ENCODE measurements at places on chromosomes 5 and 9.

- peak; percentile 11 for DNase-seq
Measured at GRCh38 chr5:63401436-63402046, 560.7 kb downstream of the HTR1A start.

GRCh38 chr5:163677092-163677491 is 171.7 kb downstream of the MAT2B start:
- DNase-seq, result no peak

DNA sequence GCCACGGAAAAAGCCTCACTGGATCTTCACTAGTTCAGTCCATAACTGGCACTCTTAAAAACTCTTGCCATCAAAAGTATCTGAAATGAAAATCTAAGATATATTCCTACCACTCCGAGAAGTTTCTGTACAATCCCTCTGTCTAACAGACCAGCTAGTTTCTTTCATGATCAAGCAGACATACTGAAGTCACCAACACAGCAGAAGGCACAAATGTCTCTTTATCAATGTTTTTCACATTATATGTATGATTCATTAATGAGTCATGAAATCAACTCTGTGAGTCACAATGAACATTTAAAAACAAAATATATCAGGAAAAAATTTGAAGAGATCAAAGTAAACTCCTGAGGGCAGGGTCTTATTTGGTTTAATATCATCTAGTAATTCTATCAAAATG is 50.8 kb downstream of the F2R start:
- DNase-seq, result no peak

GRCh38 chr9:112043423-112043822 is 131.7 kb downstream of the SUSD1 start:
- no peak for DNase-seq

DNA sequence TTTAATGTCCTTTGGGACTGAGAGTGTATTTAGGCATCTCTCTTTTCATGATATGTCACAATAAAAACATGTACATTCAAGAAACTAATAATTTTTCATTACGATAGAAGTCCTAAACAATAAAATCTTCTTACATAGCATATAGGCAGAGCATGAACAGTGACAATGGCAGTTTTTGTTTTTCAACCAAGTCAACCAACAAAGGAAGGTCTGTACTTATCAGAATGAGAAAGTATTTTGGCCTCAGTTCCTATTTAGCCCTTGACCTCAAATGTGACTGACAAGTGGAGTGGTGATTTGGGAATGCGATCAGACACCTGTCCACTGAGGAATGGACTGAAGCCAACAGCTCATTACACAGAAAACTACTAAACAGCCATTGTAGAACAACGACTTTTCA is 219.5 kb downstream of the TMEM161B start:
- no peak for DNase-seq

DNA sequence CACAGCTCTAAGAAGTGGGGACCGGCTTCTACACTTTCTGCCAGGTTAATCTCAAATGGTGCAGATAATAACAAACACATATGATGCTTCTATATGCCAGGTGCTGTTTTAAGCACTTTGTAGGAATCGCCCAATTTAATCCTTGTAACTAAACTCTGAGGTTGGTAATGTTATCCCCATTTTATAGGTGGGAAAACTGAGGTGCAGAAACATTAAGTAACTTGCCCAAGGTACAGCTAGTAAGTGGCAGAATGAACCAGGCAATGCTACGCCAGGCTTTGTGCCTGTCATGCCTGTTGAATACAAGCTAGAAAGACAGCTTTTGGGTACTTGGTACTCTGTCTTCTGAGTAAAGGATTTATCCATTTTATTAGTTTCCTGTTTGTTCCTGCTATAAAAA is 19.7 kb downstream of the IQGAP2 start:
- no peak for DNase-seq

- DNase-seq, result no peak
Measured at GRCh38 chr9:81669041-81669651, 20.2 kb downstream of the TLE1 start.

- no peak for DNase-seq
Measured at GRCh38 chr5:32767948-32768467, 56.9 kb downstream of the NPR3 start.

DNA sequence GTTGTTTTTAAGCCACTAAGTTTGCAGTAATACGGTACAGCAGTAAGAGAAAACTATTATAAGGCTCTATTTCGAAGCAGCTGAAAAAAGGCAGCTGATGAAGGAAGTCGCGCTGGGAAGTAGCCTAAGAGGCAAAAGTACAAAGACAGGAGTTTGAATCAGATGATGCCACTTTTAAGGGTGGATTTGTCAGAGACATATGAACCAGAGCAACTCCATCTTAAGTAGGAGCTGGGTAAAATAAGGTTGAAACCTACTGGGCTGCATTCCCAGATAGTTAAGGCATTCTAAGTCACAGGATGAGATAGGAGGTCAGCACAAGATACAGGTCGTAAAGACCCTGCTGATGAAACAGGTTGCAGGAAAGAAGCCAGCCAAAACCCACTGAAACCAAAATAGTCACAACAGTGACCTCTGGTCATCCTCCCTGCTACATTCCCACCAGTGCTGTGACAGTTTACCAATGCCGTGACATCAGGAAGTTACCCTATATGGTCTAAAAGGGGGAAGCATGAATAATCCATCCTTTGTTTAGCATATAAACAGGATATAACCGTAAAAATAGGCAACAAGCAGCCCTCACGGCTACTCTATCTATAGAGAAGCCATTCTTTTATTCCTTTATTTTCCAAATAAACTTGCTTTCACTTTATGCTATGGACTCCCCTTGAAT is 91.8 kb upstream of the PRSS3 start:
- DNase-seq, result no peak

GRCh38 chr5:155285706-155286105 is 272.2 kb downstream of the KIF4B start:
- DNase-seq, result no peak

DNA sequence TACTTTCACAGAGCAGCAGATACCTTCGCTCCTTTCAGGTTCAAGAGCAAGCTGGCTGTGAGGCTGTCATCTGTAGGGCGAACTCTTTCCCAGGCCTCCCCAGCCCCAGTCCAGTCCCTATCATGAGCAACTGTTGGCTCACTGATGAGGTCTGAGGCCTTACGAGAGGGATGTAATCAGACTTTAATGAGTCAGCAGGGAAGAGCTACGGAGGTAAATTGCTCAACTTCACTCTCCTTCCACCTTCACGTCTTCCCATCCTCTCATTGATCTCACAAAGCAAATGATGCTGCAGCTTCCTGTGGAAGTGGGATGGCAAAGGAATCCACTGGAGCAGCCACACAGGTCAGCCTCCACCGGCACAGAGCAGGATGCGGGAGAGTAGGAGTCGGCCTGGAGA is 130.7 kb upstream of the TBCA start:
- DNase-seq, result no peak

DNA sequence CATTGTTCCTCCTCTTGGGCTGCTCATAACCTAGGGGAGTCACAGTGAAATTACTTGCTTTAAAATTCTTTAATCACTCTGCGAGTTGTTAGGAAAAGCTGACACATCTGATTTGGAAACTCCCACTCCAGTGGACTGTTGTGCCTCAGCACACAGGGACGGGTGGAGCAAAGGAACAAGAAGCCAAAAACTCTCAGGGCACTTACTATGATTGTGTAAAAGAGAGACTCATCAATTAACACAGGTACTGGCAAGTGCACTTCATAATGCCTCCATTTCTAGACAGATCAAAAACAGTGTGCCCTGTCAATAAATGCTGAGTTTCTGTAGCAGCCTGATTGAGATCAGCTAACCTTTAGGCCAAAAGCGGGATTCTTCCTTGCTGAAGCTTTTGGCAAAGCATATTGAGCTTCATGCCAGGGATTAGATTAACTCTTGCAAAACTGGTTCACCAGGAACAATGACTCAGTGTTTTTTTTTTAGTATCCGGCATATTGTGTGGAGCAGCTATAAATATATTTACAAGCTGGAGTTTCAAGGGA is 55.9 kb downstream of the TMC1 start:
- DNase-seq, result no peak

DNA sequence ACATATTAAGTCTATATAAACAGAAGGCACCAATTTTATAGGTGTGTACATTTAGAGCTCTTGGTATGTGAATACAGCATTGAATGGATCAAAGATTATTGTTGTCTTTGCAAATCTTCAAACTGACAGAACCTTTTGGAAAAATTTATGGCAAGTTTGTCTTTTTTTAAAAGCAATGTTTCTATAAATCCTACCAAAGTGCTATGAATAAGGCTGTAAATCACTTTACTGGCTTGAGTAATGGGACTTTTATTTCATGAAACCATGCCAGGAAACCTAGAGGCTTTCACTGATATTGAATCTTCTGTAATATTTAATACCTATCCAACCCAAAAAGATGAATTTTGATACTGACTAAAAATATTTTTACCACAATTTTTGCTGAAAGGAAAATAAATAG is 7.4 kb upstream of the DAPK1 start:
- DNase-seq, result no peak

DNA sequence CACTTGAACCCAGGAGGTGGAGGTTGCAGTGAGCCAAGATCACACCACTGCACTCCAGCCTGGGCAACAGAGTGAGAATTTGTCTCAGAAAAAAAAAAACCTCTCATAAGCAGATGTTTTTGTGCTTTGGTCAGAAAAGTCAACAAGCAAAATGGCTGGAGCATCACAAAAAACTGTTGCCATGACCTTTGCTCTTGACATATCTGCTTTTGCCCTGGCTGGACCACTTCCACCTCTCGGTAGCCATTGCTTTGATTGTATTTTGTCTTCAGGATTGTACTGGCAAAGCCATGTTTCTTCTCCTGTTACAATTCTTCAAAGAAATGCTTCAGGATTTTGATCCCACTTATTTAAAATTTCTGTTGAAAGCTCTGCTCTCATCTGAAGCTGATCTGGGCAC is 67.0 kb downstream of the MTMR12 start:
- DNase-seq, result no peak

- DNase-seq, result no peak
Measured at GRCh38 chr5:30039379-30039778, 1154.1 kb upstream of the CDH6 start.

DNA sequence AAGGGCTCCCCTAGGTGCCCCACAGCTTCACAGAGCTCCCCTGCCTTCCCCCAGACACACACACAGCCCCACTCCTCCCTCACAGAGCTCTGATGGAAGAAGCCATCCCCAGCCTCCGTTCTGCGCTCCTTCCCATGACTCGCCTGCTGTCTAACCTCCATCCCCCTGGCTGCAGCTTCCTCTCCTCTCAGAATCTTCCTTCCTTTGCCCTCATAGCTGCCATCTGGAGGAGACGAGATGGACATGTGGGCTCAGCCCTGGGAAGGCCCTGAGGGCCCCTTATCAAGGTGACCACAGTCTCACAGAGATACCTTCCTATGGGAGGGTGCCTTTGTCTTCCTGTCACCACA is 94.3 kb downstream of the PCDH1 start:
- no peak for DNase-seq

DNA sequence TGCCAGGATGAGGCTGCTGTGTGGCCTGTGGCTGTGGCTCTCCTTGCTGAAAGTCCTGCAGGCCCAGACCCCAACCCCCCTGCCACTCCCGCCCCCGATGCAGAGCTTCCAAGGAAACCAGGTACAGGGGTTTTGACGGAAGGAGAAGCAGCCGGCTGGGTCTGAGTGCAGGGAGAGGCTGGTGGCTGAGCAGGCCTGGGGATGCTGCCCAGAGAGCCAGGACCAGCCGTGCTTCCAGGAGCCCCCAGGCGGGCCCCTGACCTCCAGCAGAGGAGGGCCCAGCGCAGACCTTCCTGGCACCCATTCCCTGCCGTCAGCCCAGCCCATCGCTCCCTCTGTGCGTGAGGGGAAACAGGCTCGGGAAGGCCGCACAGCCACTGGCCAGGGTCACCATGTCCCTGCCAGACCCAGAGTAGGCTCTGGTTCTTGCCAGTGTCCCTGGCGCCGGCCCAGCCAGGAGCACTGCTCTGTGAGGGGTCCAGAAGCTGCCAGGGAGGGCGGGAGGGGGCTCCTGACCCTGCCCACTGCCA is 313 bp downstream of the LCN12 start:
- no peak for DNase-seq

DNA sequence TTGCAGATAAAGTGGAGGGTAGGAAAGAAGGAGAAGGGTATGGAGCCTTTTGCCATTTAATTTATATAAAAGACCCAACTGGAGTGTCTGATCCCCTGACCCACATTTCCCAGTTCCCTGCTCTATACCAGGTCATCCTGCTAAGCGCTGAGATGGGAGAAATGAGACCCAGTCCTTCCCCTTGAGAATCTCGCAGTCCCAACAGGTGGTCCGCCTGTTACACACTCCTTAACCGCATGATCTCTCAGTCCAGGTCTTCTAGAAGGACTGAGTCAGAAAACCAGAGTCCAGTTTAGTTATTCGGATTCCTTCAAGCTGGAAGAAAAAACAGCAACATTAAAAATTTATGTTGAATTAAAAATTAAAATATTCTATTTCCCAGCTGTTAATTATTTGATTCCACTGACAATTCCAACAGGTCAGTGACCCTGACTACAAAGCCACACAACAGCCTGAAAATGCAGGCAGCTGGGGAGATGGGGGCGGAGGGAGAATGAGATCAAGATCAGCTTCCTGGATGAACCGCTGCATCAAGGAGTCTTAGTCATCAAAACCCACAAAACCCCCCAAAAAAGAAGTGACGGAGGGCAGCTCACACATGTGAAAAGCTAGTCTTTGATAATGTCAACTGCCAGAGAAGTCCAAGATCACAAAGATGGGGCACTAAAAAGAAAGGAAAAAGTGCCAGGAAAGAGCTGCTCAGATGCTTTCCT is 44.0 kb downstream of the GGTA1 start:
- DNase-seq, result no peak

DNA sequence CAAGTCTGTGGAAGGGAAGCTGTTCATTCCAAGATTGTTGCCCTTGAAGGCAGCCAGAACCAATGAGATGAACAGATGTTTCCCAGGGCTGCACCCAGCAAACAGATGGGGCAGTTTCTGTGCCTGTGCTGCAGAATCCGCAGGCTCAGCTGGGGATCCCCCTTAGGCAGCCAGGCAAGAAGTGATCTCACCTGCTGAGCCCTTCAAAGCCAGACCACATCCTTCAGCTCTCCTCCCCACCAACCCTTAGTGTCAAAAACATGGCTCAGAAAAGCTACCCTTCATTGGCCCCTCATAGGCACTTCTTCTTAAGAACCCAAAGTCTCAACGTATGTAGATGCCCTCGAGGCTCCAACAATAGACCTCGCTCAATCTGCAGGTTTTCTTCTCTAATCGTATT is 626.7 kb downstream of the CCDC171 start:
- no peak for DNase-seq

- DNase-seq, result no peak
Measured at GRCh38 chr9:15121630-15122029, 185.4 kb downstream of the TTC39B start.

GRCh38 chr5:77046416-77047073 is 16.3 kb downstream of the AGGF1 start:
- no peak for DNase-seq

- no peak for DNase-seq
Measured at GRCh38 chr9:110078604-110079003, 129.4 kb downstream of the C9orf152 start.

DNA sequence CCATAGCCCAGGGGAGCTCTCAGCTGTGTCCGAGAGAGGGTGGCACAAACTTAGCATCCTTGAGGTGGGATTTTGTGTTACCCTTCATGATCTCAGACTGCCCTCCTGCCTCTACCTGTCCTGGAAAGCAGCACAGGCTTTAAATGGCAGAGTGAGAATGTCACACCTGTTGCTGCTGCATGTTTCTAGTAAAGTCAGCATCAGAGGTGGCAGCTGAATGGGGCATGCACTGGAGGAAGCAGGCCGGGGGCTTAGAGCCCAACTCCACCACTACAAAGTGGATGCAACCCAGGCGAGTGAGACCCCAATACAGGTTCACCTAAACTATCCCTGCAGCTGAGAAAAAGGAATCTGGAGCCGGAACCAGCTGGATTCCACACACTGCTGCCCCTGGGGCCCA is 51.6 kb downstream of the MACROH2A1 start:
- no peak for DNase-seq

- no peak for DNase-seq
Measured at GRCh38 chr9:114397219-114397847, 9.6 kb upstream of the AKNA start.
